ENCODE measurements at places on chromosomes 4 and X.

DNA sequence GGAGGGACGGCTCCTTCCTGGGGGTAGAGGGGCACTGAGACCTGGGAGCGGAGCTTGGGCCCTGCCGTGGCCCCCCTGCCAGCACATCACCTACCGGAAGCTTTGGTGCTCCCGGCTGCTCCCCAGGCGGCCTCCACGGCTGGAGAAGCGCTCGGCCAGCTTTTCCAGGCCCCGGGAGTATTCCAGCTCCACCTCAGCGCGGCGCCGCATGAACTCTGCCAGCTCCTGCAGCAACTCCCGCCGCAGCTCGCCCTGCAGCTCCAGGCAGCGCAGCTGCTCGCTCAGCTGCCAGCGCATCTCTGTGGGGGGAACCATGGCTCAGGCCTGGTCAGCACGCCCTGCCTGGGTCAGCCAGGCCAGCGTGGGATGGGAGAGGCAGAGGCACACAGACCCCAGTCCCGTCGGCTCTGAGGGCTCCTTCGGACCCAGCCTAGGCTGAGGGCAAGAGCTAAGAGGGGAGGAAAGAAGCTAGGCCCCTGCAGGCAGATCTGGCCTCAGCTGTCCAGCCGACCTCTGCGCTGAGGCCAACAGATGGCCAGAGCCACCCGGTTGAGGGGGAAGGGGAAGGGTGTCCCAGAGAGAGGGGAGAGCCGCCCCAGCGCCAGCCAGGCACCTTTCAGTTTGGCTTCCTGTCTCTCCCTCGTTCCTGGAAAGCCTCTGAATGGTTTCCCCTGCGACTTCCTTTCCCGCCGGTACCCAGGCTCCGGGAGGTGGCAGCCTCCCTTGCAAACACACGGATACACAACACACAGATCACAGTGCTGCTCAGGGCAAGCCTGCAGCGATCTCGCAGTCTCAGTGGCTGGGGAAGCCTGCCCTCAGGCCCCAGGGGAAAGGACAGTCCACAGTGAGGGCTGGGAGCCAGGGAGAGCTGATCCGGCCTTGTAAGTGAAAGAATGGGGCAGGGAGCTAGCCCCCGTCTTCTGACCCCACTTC, 4.3 kb downstream of the ARHGAP4 start:
- DNase-seq: no peak

DNA sequence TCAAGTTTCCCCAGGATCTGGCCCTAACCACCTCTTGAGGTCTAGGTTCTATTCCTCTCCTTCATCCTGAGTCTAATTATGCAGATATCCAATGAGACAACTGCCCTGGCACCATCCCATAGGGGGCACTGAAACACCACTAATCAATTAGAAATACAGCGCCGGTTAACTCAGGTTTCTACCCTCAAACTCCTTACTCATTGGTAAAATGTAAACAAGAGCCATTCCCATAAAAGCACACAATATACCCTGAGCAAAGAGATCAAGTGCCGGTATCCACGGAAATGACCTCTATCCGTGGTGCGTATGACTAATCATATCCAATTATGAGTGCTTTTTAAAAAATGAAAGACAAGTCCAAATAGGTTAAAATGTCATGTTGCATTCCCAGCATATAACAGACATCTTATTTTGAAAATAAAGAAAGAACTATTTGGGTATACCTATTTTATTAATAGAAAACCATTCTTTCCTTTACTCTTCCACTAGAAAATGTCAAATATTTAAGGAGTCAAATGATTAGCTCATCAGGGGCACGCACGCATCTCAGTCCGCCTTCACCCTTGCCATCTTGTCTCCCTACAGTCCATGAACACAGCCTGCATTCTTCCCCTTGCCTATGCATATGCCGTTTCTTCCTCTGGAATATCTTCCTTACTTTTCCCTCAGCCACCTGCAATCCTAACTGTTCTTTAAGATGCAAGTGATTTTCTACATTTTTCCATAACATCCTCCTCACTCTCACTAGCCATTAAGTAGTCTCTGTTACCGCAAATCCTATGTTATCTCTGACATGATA, 141.1 kb downstream of the MAML3 start:
- peak; percentile 50 for DNase-seq

DNA sequence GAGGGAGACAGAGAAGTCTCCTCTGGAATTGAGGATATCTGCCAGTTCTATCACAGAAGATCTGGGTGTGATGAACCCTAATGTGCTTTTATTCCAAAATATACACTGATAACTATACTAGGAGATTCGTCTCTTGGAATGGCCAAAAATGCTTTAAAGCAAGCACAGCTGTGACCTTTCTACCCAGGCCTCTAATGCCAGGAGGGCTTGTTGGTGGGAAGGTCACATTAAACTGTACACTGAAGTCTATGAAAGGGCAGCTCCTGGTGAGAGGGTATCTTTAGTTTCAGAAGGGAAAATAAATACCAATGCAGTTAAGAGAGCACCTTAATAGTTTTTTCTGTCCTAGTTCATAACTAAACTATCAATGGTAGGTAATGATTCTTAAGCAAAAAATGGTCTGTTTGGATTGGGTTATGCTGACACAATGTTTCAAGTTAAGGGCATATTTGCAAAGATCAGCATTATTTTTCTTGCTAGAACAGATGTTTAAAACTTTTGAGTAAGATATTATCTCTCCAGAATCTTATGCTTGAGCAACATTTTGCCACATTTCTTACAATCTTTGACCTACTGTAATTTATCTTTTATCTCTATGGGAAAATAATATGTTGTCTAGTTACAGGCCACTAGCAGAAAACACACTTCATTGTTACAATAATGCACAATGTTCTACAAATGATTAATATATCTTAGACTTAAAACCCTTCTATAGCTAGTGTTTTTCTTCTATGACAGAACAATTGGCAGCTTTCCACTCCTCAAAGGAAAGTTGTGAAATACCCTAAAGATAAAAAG, 59.6 kb downstream of the SEC24D start:
- no peak for DNase-seq

DNA sequence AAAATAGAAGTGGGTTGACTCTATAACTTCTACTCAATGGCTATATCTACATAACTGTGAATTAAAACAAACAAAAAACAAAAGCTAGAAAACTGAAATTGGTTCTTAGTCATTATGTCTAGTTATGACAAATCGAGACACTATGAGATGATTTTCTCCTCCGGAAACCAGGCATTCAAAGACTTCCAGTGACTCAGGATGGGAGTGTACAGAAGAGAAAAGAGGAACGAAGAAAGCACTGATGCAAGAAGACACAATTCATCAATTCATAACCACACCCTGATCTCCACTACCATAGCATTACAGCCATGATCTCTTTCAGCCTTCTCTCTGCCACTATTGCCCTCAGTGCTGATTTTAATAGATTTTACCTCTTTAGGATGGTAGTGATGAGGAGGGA, 253.6 kb downstream of the CBLL2 start:
- DNase-seq: no peak

- DNase-seq: no peak
These were observed 555.2 kb upstream of the PCDH10 start for GRCh38 chr4:132593717-132594400.

DNA sequence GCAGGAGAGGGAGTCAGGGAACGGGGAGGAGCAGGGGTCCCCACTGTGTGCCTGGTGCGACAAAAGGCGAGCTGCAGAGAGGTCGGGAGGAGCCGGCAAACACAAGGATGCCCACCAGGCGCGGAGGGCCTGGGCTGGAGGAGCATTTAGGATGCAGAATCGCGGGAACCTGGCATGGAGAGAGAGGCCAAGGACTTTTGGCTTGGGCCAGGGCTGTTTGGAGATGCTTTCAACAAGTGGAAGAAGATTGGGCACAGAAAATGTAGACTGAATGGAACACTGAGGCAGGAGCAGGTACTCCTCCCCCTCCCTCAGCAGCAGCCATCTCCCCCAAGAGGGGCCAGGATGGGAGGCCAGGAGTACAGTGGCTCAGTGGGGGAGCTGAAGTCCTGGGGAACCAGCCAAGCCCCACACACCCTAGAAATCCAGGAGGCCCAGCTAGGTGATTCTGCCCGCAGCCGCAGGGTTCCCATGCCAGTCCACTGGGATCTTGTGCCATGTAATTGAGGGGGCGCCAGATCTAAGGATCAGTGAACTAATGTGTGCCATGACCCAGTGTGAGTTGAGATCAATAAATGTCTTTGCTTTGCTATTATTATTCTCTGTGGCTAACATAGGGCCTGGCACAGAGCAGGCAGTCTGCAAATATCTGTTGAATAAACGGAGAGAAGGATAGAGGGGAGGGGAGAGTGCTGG, 1.1 kb upstream of the ABLIM2 start:
- no peak for DNase-seq

- no peak for DNase-seq
These were observed 115.4 kb downstream of the AFAP1 start for GRCh38 chr4:7824218-7824617.

- DNase-seq: no peak
These were observed 5.0 kb upstream of the SEL1L3 start for GRCh38 chr4:25867781-25868294.

- no peak for DNase-seq
These were observed 58.8 kb upstream of the MXD4 start for GRCh38 chr4:2320746-2321145.

GRCh38 chr4:8350352-8350751, 80.8 kb downstream of the HTRA3 start:
- DNase-seq: no peak

Data from D341Med (cell line).